Mucosa of descending colon (tissue), 3 donors: ENCODE measurements at places on chromosomes 1 and 21. TPM values are rescaled to one million over a fixed set of nuclear protein-coding genes. Genes with fewer than 3 reads are reported as not detected.

The ANGPTL1 gene
- total RNA-seq: 2.8 TPM

The PTP4A2 gene
- total RNA-seq: 298 TPM

The TIAM1 gene
- total RNA-seq: 6.2 TPM

The PTPN14 gene
- 8.3 TPM for total RNA-seq

The C1orf116 gene
- 31.0 TPM for total RNA-seq

The SPATA1 gene
- 3.8 TPM for total RNA-seq

The C4BPA gene
- 1.9 TPM for total RNA-seq

The FAM110D gene
- total RNA-seq: 0.78 TPM

The DBT gene
- total RNA-seq: 20.7 TPM

The RGL1 gene
- total RNA-seq: 6.2 TPM

The RHOU gene
- total RNA-seq: 30.7 TPM
